Stimulated activated CD4-positive, alpha-beta T cell treated with anti-CD3 and anti-CD28 coated beads, Interleukin-1b, Interleukin-23, amount 100 ng/mL, for 1 hour (primary cell): ENCODE measurements at places on chromosomes 5 and 9.

DNA sequence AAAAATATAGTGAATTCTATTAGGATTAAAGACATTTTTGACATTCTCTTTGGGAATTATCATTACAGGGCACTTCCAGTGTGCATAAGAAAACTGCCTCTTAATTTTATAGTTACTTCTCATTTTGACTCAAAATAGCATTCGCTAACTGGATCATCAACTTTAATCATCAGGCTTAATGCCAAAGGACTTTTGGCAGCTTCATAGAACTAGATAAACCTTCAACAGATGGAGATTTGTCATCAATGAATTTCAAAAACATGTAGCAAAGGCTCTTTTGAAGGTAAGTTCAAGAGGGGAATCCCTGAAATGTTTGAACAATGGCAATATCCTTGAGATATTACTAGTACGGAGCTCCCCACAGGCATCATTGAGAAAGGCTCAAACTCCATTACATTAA is 447.2 kb downstream of the PDE4D start:
- no peak for DNase-seq

DNA sequence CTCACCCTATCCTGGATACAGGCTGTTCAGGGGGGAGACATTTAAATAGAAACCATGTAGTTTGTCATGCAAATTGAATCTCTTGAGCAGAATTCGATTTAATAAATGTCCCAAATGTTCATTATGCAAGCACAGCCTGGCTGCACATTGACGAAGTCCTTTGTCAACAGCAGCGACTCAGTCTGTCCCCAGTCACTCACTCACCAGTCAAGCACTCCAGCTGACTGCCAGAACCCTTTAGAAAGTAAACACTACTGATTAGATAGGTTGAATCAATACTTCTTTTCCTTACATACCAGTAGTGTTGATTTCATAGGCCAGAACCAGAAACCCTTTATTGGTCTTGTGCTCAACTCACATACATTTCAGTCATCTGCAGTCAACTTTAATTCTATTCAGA is 27.5 kb downstream of the CDH6 start:
- no peak for DNase-seq

- DNase-seq: no peak
Observed at GRCh38 chr5:13566871-13567339, 377.6 kb downstream of the DNAH5 start.

DNA sequence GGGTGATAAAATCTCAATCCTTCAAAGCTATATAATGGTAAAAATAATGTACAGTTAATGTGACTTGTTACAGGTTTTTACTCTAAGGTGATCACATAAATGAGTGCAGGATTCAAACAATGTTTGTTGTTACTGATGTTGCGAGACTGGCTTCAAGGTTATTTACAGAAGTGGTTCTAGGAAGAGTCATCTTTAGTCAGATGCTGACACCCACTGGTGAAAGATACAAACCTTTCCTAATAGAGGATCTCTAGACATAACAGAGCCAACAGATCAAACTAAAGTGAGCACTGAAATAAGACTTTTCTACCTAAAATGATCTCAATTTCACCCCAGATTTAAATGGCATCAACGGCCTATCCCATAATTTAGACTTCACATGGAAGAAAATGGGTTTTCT is 20.2 kb downstream of the ARSB start:
- no peak for DNase-seq

- DNase-seq: no peak
Observed at GRCh38 chr5:58860680-58861079, 277.8 kb downstream of the RAB3C start.

GRCh38 chr5:79585116-79585515 is 27.1 kb upstream of the TENT2 start:
- DNase-seq: no peak

DNA sequence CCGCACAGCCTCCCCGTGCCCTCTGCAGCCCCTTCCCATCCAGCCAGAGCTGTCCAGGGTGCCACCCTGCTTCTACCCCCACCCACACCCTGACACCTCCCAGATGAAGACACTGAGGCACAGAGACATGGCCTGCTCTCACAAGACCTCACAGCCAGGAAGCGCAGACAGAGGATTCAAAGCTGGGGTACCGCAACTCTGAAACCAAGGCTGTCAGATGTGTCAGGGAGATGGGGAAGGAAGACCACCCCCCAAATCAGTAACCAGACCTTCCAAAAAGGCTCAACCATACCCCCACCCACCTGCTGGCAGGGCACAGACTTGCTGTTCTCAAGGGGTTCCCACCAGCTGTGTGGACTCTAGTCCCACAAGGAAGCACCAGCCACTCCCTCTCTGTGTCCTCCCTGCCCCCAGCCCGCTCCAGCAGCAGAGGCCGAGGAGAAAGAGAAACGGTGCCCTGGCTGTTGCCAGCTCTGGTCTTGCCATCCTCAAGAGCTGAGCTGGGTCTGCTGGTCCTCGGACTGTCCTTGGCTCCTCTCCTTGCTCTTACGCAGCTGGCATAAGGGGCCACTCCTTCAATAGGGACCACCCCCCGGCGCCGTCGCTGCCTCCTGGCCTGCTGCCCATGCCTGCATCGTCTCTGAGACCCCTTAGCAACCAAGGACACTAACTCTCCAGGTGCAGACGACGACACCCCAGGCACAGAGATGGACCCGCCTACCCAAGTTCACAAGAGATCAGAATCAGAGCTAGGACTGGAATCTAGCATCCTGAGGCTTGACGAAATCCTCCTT is 699 bp downstream of the AKNA start:
- no peak for DNase-seq

GRCh38 chr5:39599721-39600431 is 175.1 kb upstream of the DAB2 start:
- no peak for DNase-seq

DNA sequence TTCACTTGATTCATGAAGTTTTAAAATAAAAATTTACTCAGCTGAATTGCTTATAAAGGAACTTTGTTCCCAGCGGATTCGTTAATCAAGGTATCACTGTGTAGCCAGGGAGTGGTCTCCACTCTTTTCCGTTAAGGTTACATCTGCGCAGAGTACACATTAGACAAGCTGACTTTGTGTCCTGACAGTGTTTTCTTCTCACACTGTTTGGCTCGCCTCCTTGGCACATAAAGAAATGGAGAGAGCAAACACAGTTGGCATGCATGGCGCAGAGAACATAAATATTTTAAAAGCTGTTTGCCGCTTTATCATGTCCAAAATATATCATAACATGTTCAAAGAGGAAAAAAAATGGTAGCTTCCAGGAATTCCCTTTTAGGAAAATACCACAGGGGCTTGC is 153.2 kb downstream of the EDIL3 start:
- no peak for DNase-seq

- DNase-seq: no peak
Observed at GRCh38 chr5:41370482-41370881, 139.9 kb downstream of the PLCXD3 start.

GRCh38 chr5:143228597-143229293 is 174.7 kb downstream of the NR3C1 start:
- DNase-seq: no peak

DNA sequence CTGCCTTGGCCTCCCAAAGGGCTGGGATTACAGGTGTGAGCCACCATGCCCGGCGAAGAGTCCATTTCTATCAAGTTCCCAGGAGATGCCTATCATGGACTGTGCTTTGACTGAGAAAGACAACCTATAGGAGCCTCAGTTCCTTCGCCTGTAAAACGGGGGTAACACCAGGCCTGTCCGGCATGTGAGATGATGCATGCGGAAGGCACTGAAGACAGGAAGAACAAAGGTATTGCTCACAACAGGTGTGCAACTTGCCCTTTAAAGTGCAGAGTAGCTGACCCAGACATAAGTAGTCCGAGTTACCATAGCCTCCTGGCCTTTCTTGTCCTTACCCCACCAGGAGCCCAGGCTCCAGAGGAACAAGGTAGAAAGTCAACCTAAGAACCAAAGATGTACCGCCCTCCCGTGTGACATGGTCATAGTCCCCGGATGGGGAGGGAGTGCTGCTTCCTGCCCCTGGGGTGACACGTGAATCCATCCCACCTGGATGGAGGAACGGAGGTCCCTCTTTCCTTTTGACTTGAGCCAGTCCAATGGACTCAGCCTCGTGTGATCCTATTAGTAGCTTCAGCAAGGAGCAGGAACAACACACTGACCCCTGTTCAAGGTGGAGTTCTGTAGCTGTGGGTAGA is 60.3 kb downstream of the HSPA4 start:
- no peak for DNase-seq

DNA sequence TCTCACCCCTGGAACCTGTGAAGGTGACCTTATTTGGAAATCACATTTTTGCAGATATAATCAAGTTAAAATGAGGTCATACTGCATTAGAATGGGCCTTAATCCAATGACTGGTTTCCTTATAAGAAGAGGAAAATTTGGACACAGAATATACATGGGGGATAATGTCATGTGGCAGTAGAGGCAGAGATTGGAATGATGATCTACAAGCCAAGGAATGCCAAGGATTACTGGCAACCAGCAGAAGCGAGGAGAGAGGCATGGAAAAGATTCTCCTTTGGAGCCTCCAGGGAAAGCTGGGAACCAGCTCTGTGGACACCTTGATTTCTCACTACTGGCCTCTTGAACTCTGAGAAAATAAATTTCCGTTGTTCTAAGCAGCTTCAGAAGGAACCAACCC is 20.2 kb upstream of the CEP78 start:
- no peak for DNase-seq

GRCh38 chr5:36365896-36366295 is 64.2 kb upstream of the RANBP3L start:
- no peak for DNase-seq

DNA sequence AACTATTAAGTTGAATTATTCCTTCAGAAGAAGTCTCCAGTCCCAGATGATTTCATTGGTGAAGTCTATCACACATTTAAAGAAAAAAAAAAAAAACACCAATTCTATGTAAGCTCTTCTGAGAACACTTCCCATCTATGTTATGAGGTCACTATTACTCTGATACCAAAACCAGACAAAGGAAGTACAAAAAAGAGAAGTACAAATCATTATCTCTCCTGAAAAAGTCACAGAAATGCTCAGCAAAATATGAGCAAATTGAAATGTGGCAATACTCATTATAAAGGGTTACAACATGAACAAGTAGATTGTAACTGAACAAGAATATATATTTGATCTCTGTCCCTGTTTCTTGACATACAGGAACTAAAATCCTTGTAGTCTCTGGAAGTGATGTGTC is 280.4 kb downstream of the TLE1 start:
- DNase-seq: no peak

- DNase-seq: no peak
Observed at GRCh38 chr9:112819635-112820496, 69.3 kb downstream of the SNX30 start.

GRCh38 chr9:136392538-136393449 is 7.2 kb downstream of the SNAPC4 start:
- no peak for DNase-seq

DNA sequence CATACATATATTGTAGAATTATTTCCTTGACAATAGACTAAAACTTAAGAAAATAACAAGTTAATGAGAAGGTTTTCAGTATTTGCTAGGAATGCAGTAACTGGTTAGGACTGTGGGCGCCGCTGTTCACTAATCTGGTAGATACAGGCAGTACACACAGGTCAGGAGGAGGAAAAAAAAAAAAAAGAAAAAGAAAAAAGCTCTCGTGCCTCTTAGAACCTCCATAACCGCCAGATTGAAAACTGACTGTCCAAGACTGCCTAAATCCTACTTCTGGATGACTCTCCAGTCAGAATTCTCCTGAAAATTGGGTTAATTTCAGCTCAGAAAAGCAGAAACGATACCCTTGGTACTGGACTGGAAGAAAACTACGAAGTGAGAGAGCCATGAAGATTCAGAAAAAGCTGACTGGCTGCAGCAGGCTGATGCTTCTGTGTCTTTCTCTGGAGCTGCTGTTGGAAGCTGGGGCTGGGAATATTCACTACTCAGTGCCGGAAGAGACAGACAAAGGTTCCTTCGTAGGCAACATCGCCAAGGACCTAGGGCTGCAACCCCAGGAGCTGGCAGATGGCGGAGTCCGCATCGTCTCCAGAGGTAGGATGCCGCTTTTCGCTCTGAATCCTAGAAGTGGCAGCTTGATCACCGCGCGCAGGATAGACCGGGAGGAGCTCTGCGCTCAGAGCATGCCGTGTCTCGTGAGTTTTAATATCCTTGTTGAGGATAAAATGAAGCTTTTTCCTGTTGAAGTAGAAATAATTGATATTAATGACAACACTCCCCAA is at the start of gene PCDHGA1:
Gene PCDHGA1 (plus strand): TSS at position 216 of the 782 bp plus-strand sequence.
- no peak for DNase-seq

DNA sequence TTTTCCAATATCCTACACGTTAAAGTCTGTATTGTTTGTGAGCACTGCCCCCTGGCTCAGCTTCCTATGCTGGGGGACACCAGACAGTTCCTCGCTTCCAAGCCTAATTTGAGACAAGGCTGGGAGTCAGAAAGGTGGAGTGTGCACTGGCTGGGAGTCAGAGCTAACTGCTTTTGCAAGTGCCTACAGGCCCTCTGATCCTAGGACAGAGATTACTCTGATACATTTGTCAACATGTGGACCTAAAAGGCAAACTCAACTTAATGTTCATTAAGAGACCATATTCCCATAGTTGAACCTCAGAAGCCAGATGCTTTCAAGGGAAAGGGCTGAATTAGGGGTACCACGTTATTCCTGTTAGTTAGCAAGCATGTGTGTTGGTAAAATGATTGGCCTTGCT is 80.8 kb downstream of the NIPSNAP3B start:
- DNase-seq: no peak

- DNase-seq: no peak
Observed at GRCh38 chr5:75961818-75962217, 121.4 kb upstream of the SV2C start.

DNA sequence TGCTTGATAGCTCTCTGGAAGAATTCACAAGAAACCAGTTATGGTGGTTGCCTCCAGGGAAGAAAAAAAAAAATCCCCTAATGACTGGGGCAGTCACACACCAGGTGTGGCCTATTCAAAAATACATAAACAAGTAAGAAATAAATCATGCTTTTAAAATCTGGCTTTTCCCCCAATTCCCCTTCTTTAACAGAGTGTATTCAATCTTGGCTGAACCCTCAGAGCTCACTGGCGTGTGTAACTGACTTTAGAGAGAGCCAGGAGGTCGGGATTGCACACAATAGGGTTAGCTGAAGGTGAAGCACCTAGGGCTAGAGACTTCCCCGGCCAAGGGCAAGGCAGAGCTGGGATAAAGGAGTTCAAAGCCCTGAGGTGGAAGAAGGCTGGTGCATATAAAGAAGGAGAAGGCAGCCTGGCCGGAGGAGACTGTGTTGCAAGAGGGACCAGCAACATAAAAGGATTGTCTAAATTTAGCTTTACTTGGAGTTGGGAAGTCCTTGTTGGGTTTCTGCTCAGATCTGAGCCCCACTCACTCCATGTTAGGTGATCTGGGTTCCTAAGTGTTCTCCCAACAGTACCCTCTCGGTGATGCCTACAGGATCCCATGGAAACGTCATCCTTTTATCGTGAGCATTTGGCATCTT is 19.7 kb downstream of the FNBP1 start:
- no peak for DNase-seq
